ENCODE measurements at places on chromosomes 2 and 18.

- DNase-seq = no peak
These were observed 40.8 kb upstream of the RAB6D start for GRCh38 chr2:131404753-131405152.

DNA sequence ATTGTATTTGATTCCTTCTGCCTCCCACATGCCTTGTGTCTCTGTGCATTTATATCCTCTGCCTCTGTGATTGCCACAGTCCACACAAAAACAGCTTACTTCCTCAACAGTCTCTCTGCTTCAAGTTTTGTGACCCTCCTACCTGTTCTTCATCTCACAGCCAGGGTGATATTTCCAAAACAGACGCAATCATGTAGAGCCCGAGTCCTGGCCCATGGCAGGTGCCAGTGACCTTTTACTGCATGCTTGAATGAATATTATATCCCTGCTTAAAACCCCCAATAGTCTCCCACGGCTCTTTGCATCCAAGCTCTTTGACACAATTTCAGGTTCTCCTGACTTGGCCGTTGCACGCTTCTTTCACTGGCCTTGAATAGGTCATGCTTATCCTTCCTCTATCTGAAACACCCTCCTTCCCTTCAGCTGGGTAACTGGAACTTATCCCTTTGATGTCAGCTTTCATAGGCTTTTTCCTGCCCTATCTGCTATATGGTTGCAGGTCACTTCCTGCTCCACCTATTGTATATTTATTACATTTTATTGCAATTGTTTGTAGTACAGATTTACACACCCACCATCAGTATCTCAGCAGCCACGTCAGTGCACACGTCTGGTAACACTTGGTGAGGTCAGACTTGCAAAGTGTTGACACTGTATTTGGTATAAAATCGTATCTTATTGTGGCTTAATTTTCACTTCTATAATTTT is 29.7 kb upstream of the IL1B start:
- no peak for DNase-seq

DNA sequence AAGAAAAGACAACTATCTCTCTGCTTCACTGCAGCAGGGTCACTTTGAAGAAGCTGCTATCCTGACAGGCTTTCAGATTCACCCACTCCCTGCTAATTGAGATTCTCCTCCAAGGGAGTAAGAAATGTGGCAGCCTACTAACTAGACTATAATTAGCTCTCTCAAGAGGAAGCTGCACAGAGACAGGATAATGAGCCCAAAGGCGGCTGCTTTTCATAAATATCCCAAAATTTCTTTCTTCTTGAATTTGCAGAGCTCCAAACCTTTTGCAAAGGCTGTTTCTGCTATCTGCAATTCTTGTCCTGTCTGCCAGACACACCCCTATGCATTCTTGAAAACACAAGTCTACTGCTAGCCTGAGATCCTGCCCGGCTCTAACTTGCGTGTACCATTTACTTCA is 54.0 kb upstream of the RNU4ATAC start:
- DNase-seq = no peak

GRCh38 chr2:106189764-106190468 is 4.2 kb downstream of the UXS1 start:
- DNase-seq = no peak

DNA sequence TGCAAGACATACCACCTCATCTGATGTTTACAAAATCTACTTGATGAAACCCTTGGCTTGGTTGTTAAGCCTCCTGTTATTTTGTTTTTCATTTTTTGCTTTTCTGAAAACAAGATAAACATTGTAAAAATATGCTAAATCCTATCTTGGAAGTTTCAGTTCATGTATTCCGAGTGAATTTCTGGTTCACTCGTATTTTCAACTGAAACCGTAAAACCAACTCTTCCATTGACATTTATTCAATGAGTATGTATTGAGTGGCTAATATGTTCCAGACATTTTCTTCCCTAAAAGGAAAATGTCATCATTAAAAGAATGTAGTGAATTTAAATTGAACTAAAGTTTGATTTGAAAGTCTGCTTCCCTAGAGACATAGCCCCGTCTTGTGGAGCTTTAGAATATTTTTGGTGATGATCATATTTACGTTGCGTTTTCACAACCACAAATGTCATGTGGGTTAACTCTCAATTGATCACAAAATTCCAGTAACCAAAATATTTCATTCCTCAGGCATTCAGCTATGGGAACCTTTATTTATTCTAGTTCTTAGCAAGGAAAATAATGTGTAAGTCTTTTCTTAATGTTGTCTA is 204.2 kb downstream of the MBD2 start:
- DNase-seq = no peak

GRCh38 chr18:1511619-1512311 is 607.1 kb downstream of the ADCYAP1 start:
- no peak for DNase-seq

DNA sequence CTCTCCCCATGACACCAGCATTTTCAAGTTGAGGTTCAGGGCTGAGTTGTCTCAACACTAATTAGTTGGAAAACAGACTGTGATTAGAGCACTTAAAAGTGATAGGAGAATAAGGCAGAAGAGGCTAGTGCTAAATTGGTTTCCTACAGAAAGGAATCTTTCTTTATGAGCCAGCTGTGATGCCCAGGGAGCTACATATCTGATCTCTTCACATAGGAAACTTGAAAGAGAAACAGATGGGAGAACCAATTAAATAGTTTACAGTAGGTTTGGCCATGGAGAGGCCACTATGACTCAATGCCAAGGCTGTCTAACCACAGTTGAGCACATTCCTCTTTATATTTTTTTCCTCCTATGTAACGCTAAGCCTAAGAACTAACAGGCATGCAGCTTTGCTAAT is 418.3 kb upstream of the CYRIA start:
- no peak for DNase-seq

GRCh38 chr2:221792971-221793521 is 220.9 kb upstream of the EPHA4 start:
- DNase-seq = no peak

DNA sequence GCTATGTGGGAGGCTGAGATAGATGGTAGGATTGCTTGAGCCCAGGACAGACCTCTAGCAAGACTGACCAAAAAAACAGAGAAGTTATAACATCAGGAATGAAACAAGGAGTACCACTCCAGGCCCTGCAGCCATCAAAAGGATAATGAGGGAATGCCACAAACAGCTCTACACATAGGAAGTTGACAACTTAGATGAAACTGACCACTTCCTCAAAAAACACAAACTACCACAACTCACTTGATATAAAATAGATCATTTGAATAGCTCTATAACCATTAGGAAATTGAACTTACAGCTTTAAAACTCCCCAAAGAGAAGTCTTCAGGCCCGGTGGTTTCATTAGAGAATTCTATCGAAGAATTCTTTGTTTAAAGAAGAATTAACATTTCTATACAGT is 12.9 kb upstream of the ESPNL start:
- DNase-seq = no peak

DNA sequence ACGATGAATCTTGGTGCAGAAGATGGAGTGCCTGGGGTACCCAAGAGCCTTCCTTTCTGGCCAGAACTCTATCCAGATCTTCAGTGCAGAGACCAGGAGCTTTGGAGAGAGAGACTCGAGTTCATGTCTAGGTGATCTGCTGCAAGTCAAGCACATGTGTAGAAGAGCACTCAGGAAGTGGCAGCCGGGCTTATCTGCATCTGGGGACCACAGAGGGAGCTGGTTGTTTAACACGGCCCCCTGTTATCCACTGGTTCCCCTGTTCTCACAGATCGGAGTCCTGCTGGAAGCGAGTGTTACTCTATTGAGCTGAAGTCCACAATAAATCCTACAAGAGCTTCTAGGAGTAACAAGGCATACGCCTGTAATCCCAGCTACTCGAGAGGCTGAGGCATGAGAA is 128.3 kb downstream of the ACOXL start:
- no peak for DNase-seq

DNA sequence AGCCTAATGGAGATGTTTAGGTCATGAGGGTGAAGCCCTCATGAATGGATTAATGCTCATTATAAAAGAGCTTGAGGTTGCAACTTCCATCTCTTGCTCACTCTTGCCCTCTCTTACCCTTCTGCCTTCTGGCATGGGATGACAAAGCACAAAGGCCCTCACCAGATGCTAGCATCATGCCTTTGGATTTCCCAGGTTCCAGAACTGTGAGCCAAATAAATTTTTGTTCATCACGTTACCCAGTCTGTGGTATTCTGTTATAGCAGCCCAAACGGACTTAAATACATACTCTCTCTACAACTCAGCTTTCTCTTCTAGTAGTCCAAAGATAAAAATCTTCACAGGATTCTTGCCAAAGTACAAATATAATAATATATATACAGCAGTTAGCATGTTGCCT is 75.8 kb downstream of the LNPK start:
- DNase-seq = no peak

DNA sequence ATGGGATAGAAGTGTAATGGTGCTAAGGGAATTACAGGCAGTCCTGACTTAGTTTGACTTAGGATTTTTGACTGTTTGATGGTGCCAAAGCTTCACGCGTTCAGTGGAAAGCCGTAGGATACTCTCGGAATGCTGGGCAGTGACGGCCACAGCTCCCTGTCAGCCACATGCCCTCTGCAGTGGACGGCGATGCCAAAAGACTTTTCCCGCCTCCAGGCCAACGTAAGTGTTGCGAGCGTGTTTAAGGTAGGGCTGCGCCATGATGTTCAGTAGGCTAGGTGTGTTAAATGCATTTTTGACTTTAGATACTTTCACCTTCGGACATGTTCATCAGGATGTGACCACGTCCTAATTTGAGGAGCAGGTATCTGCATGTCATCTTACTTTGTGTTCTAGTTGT is 63.4 kb downstream of the DCDC2C start:
- DNase-seq = no peak

- no peak for DNase-seq
These were observed 367.5 kb upstream of the FIGN start for GRCh38 chr2:164103271-164103670.

GRCh38 chr2:132824716-132825115 is 154.7 kb upstream of the LYPD1 start:
- DNase-seq = no peak

DNA sequence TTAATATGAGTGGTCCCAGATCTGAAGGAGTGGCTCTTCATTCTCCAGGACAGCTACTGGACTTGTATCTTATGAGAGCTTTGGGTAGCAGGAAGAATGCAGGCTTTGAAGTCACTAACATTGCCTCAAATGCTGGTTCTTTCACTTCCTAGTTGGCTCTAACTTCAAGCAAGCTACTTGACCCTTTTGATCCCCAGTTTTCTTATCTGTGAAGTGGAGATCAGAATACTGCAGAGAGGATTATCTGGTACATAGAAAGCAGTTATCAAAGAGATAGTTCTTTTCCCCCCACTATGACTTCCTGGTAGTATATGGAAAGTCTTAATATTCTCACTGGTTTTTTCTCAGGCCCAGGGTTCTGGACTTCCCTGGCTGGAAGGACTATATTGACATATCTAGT is 3.4 kb upstream of the PLCL1 start:
- no peak for DNase-seq

- no peak for DNase-seq
These were observed 317.2 kb downstream of the DCC start for GRCh38 chr18:52657043-52657805.

All from stimulated activated CD4-positive, alpha-beta T cell treated with anti-CD3 and anti-CD28 coated beads, Interleukin-4, amount 100 ng/mL, for 48 hours (primary cell).